NCI-H1105 (cell line): ENCODE measurements at places on chromosomes 6 and 20.

- no peak for DNase-seq
Measured at GRCh38 chr20:22805219-22805618, 220.8 kb upstream of the FOXA2 start.

DNA sequence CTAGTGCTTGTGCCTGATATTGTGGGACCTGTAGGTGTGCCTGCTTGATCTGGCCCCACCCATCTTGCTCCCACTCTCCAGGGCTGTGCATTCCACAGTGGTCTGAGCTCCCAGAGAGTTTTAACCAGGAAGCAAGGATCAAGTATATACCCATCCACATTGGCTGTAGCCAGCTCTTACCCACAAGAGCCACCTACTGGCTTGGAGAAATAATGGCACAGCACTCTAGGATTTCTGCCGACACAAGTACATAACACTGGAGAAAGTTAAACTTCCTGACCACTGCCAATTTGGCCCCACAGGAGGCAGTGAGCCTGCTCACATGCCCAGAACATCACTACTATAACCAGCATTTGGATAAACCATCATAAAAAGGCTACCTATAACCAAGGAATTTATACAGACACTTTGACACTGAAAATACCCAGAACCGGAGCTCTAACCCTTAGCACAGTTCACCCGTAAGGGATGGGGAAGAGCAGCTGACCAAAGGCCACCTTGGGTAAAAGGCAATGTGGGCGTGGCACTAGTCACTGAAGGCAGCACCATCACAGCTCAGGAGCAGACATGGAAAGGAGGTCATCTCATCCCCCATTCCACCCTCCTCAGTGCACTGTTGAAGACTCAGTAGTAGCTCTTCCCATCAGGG lies 440.4 kb downstream of the BTBD3 start:
- DNase-seq, result no peak

- no peak for DNase-seq
Measured at GRCh38 chr20:41358717-41359116, 7.9 kb downstream of the EMILIN3 start.

DNA sequence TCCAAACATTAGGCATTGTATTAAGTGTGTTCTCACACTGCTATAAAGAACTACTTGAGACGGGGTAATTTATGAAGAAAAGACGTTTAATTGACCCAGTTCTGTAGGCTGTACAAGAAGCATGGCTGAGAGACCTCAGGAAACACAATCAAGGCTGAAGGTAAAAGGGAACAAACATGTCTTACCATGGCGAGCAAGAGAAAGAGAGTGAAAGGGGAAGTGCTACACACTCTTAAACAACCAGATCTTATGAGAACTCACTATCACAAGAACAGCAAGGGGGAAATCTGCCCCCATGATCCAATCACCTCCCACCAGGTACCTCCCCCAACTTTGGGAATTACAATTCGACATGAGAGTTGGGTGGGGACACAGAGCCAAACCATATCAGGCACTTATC lies 86.6 kb upstream of the TOP1 start:
- DNase-seq, result no peak

- no peak for DNase-seq
Measured at GRCh38 chr6:90146921-90147649, 149.6 kb downstream of the BACH2 start.

- DNase-seq, result no peak
Measured at GRCh38 chr6:138145402-138145801, 16.3 kb upstream of the ARFGEF3 start.

DNA sequence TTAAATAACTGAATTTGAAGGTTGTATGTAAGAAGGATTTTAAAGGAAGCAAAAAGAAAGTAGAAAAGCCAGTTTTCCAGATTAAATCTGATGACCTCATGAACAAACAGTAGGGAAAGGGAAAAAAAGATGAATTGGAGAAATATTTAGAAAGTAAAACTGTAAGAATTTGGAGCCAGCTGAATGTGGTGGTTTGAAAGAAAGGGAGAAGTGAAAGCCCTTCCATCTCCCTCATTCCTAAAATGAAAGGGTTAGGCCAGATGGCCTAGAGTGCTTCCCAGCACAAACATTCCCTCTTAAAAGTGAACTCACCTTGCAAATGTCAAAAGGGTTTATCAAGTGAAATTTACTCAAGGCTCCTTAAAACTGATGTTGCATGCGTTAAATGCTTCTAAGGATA lies 139.3 kb upstream of the COL21A1 start:
- DNase-seq, result no peak
